ENCODE measurements at places on chromosomes 7 and 10.

DNA sequence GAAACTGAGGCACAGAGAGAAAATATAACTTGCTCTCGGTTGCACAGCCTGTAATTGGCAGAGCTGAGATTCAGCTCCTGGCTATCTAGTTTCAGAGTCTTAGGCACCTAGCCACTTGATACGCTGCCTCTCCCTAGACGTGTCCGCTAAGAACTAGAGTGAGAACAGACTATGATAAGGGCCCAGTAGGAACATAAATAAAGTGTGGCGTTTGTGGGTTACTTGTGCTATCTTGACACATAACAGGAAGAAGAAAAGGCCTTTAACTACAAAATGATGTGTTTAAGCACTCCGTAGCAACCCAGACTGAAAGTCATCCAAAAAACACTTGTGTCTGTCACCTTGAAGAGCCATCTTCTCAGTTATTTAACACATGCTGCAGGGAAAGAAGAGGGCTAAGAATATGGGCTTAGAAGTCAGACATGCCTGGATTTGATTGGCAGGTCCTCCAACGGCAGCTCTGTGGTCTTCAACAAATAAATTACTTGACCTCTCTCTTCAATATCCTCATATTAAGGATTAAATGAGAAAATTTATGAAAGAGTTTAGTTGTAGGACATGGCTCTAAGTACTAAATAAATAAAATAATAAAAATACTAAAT, 96.2 kb downstream of the SGMS1 start:
- DNase-seq = no peak

DNA sequence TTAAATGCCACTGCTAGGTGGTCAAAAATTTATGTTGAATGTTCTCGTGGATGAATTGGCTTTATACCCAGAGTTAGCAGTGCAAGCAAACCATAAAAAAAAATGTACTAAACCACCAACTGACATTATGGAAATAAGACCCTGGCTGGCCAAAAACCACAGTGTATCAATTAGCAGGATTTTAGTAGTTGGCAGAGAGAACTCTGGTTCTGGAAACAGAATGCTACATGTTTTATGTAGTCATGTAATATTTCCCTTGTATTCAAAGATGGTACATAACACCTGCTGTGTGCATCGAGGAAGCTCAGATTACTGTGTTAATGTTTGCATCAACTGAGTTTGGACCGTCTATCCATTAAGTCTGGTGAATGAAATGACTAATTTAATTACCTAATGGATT, 618.5 kb downstream of the CCSER2 start:
- DNase-seq = no peak

GRCh38 chr7:159091041-159091440, 53.6 kb downstream of the VIPR2 start:
- no peak for DNase-seq

DNA sequence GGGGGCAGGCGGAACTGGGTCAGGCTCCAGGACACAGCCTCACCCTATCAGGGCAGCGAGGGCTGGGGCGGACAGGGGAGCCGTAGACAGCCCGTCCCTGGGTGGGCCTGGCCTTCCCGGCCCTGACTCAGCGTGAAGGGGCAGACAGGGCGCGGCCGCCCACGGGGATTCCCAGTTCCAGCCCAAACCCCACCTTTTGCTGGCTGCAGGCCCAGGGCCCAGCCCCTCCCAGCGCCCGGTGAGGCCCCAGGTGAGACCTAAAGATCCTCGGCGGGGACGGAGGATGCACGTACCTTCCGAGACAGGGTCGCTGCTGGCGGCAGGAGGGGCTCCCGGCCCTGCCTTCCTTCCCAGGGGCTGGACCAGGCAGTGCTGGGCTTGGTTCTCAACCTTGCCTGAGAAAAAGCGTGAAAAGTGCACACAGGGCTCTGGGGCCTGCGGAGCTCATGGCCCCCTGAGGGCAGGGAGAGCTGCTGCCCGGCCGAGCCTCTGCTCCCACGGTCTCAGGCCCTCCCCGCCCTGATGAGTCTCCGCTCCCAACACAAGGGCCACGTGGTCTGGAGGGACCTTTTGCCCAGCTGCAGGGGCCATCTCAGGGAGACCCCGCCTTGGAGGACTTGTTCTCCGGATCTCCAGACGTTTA, 43.9 kb upstream of the DNAJB6 start:
- no peak for DNase-seq

GRCh38 chr7:33073243-33073642, 10.7 kb upstream of the NT5C3A start:
- DNase-seq = no peak

DNA sequence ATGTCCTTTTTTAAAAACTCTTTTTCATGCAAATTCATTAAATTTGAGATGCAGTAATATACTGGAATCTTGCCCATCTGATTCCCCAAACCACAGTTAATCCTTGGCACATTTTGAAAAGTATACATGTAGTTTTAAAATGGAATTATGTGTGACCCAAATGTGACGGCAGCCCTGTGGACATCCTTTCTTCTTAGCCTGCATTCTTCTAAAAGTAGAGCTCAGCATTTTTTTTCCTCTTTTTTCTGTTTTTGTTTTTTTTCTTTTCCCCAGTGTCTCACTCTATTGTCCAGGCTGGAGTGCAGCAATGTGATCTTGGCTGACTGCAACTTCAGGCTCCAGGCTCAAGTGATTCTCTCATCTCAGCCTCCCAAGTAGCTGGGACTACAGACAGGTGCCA, 338.9 kb downstream of the GALNT17 start:
- no peak for DNase-seq

DNA sequence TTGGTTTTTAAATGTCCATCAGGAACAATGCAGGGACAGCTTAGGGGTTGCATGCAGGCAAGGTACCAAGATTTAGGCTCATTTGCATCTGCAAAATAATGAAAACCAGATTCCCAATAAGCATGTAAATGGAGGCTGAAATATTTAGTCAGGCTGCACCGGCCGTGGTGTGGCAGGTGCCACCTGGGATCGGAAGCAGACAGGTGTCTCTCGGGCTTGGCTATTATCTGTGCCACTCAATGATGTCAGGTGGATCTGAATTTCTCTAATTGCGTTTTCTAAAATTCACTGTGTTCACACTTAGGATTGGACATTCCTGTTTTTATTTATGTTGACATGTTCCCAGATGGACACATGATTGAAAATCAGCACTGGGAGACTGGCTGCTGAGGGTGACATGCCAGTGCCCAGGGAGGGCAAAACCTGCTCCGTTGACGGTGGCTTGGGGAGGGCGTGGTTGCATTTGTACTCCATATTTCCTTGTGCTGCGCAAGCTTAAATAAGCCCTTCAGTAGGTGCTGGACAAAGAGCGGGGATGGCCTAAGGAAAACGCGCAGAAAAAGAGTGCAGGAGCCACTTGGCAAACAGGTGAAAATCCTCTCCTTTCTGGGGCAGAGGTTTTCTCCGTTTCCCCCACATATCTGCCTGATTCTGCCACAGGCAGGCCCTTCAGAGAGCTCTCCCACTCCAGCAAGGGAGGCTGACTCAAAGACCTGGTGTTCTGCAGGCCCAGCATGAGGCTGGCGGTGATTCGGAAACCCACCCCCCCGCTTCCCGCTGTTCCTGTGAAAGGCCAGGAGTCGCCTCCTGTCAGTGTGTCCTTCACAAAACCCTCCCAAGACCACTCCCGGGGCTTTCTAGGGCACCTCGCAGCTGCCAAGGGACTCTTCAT, 142.5 kb downstream of the WDR37 start:
- no peak for DNase-seq

- DNase-seq = no peak
Measured at GRCh38 chr10:45491061-45491460, 117.0 kb downstream of the ALOX5 start.

GRCh38 chr10:90458054-90458453, 399.8 kb downstream of the HTR7 start:
- DNase-seq = no peak

- no peak for DNase-seq
Measured at GRCh38 chr7:135224027-135224426, 9.6 kb upstream of the STRA8 start.

GRCh38 chr7:130910949-130911944, 177.2 kb upstream of the KLF14 start:
- DNase-seq = no peak

GRCh38 chr10:103668351-103669242, 175.1 kb downstream of the NEURL1 start:
- no peak for DNase-seq

DNA sequence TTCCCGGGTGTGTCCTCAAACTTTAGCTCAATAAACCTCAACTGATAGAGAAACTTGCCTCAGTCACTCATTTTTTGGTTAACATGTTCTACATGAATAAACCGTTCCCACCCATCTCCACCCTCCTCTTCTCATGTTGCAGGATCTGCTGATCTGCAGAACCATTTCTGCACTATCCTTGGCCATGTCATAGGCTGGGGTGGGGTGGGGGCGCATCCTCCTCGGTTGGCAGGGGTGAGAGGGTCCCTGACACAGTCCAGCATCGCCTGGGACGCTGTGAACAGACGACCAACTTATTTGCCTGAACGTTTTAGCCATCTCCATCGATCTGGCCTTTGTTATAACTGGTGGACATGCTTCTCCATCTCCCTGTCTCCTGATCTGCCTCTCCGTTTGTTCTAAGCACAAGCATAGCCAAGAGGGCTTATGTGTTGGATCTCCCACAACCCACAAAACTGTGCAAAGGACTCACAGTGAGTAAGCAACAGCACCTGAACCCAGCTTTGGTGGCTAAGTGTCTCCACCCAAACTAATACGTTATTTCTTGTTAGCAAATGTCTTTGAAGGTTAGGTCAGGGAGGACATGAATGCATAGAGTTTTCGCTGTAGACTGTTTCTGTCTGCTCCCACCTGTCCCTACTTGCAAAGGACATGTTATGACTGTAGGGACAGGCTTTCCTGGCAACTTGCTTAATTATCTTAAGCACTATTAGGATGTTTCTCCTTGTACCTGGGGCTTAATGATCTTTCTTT, 51.7 kb downstream of the PRKCQ start:
- DNase-seq = no peak

- no peak for DNase-seq
Measured at GRCh38 chr10:15118615-15119014, 21.5 kb downstream of the RPP38 start.

DNA sequence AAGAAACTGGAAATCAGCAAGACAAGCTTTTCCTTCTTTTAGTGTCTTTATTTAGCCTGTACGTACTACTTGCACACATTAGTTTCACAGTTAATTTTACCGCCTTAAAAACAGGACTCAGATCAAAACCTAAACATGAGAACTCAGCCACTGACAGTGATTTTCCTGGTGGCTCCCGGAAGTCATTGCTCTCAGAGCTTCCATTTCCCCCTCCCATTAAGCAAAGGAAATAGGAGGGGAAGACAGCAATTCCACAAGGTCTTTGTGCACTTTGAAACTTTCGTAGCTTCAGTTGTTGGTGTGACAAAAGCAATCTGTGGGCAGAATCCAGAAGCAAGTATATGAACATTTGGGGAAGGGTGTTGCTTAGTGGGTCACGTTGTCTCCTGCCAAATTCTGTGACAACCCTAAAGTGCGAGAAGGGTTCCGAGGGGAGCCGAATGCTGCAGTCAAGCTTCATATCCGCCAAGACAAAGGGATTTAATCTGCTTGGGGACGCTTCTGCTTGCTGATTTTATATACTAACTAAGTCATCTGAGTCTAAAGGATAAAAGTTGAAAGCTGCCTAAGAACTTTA, 30.4 kb downstream of the FAM53B start:
- DNase-seq = no peak

DNA sequence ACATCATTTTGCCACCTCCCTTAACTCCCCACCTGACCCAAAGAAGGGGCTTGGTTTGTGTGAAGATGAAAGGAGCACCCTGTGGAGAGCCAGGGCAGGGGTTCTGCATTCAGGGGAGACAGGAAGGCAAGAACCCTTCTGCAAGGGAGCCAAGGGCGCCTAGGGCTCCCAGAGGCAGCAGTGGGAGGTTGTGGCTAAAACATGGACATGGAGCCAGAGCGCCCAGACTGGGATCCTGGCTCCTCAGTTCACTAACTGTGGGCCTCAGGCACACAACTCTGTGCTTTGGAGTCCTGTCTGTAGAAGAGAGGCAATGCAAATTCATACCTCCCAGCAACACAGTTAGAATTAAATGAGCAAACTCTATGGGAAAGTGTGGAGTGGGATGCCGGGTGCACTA, 123.1 kb upstream of the MACROH2A2 start:
- DNase-seq = no peak

DNA sequence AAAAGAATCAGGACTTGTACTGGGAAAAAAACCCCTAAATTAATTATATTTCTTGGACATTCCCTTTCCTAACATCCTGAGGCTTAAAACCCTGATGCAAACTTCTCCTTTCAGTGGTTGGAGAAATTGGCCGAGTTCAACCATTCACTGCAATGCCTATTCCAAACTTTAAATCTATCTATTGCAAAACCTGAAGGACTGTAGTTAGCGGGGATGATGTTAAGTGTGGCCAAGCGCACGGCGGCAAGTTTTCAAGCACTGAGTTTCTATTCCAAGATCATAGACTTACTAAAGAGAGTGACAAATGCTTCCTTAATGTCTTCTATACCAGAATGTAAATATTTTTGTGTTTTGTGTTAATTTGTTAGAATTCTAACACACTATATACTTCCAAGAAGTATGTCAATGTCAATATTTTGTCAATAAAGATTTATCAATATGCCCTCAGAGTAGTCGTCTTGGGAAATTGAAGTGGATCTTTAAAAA, 6.6 kb downstream of the EMX2 start:
- DNase-seq = no peak

- DNase-seq = no peak
Measured at GRCh38 chr7:51269911-51270310, 46.7 kb downstream of the COBL start.

- no peak for DNase-seq
Measured at GRCh38 chr10:84665883-84666463, 337.6 kb downstream of the CCSER2 start.

DNA sequence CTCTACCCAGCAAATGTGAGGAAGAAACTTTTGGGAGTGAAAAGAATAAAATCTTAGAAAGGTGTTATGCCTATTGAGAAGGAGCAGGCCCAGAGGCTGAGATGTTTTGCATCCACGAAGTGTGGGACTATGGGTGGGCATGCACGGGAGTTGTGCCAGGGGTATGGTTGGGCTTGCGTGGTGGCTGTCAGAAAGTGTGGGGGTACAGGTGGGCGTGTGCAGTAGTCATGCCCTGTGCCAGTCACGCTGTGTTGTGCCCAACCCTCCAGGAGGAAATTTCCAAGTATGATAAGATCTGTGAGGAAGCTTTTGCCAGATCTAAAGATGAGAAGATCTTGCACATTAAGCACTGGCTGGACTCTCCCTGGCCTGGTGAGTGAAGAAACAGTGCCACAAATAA, 52.9 kb upstream of the ZMIZ2 start:
- no peak for DNase-seq

DNA sequence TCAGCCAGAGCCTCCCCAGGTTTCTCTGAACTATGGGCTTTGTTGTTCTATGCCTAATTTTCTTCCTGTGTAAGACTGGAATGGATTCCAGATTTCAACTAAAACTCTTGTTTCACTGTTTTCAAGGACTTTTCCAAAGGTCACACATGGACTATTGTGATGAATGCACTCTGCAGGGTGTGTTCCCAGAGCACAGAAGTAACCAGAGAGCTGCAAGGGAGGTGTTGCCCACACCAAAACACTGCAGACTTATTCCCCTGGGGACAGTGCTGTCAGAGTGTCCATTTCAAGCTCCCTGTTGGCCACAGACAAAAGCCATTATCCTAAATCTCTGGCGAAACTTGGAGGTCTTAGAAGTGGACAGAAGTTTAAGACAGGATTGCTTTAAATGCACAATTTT, 231.6 kb downstream of the TRIL start:
- no peak for DNase-seq

Data from stimulated activated CD4-positive, alpha-beta T cell treated with anti-CD3 and anti-CD28 coated beads, Interleukin-4, amount 100 ng/mL, for 4 hours (primary cell).